ENCODE measurements at places on chromosomes 13 and 19. TPM values are rescaled to one million over a fixed set of nuclear protein-coding genes. Genes with fewer than 3 reads are reported as not detected.

DNA sequence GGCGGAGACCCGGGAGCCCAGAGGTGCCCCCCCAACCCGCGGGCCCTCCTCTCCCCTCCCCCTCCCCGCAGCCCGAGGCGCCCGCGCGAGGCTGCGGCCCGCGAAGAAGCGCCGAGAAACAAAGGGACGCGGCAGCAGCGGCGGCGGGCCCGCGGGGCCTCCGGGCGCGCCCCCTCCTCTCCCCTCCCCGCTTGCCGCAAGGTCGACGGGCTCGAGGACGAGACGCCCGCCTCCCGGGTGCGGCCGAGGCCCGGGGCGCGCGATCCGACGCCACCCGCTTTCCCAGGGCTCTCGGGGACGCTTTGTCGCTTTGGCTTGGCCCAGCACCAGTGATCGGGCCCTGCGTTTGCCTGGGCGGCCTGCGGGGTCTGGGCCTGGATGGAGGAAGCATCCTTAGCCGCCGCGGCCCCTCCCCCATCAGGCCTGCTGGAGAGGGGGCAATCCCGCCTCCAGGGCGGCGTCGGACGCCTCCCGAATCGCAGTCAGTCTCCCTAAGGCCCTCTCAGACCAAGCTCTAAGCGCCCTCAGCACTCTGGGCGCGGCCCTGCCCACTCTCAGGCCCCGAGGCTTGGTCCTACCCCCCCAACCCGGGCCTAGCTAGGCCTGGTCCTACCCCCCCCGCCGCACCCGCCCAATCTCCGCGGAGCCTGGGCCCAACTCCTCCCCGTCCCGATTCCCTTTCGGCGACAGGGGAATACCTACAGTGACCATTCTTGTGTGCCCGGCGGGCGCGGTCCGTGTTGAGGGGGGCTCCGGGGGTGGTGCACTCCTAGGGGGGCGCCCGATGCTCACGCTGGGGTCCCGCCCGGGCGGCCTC, 740 bp downstream of the ELAVL3 start:
- DNase-seq, result no peak

- no peak for DNase-seq
Observed at GRCh38 chr13:105827111-105827809, 708.2 kb downstream of the EFNB2 start.

DNA sequence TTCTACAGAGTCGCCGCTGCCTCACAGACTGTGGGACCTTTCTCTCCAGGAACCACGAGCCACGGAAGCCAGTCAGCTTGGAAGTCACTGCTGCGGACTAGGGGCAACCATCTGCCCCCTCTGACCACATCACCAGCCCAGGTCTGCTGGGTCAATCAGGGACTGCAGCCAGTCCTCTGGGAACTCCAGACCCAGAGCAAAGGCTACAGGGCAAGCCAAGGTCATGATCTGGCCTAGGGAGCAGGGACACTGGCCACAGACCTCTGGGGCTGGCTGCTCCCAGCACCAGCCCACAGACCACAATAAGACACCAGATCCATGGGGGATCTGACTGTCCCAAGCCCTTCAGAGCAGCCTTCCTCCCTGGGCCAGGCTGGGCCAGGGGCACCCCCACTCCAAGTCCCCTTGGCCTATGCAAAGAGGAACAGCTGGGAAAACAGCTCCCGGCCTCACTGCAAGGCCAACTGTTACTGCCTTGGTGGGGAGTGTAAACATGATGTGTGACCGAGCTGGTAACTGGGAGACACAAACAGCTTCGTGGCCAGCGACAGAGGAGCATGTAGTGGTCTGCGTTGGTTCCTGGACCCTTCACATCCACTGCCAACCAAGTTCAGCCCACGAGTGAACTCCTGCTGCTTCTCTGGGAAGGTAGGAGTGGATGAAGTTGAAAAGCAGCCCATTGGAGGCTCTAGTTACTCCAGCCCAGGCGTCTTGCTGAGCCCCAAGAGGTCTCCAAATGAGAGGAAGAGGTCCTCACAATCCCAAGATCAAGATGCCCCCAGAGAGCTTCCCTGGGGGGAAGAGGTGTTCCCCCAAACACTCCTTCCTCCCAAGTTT, 1.5 kb downstream of the AKT2 start:
- DNase-seq, result no peak

GRCh38 chr19:18881491-18881890, 14.5 kb downstream of the CERS1 start:
- no peak for DNase-seq

GRCh38 chr19:14022469-14022868, 5.5 kb upstream of the RLN3 start:
- no peak for DNase-seq

DNA sequence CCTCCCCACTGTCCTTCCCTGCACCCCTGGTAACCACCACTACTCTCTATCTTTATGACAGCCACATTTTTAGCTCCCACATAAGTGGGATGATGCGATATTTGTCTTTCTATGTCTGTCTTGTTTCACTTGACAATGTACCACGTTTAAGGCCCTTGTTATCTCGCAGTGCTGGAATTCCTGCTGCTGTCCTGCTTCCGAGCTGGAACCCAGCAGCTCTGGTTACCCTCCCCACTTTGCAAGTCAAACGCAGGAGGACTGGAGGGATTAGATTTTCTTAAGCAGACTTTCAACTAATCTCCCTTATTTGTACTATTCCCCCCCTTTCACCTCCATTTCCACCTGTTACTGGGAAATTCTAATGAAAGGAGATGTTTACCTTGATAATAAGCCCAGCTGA, 59.1 kb upstream of the PDX1 start:
- DNase-seq, result no peak

- no peak for DNase-seq
Observed at GRCh38 chr19:50550594-50550966, 17.7 kb downstream of the LRRC4B start.

- no peak for DNase-seq
Observed at GRCh38 chr19:7254590-7254989, 39.6 kb downstream of the INSR start.

DNA sequence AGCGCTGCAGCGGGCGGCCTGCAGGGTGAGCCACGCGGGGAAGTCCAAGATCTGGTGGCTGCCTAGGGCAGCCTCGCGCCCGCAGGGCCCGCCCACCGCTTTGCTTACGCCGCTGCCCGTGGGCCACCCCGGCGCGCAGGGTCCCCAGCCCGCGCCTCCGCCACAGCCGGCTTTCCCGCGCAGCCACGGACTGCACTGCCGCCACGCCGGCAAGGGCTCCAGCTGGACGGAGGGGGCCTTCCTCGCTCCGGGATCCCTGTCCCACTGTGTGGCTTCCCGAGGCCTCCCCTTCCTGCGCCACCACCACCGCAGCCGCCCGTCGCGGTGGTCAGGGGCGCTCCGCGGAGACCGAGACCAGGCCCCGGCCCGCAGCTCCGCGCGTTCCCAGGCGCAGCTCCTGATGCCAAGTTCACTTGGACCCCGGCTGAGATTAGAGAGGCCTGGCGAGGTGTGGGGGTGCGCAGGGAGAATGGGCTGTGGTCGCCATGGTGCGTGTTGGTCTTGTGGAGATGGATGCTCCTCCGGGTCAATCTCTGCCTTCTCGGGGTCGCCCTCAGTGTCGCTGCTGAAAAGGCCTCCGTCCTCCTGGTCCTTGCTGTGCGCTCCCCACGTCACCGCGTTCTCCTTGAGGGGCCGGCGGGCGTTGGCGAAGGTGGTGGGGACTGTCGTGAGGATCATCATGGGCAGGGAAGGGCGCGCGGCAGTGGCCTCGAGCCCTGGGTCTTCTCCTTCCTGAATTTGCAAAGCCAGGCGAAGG, 17.9 kb upstream of the RNF17 start:
- DNase-seq, result no peak

DNA sequence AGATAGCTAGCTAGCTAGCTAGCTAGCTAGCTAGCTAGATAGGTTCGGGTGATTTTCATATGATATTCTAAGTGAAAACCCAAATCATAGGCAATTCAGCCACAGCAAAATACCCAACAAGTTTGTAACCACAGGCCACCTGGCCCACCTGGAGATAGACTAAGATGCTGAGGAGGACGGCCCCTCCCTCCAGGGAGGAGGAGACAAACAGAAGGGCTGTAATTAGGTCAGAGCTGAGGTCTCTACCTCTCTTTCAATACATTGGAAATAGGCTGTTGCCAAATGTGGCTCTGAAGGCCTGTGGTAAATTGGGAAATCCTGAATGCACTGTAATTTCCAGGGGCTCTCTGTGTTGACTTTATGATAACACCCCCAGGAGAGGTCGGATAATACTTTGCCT, 382.2 kb downstream of the FGF9 start:
- DNase-seq, result no peak

DNA sequence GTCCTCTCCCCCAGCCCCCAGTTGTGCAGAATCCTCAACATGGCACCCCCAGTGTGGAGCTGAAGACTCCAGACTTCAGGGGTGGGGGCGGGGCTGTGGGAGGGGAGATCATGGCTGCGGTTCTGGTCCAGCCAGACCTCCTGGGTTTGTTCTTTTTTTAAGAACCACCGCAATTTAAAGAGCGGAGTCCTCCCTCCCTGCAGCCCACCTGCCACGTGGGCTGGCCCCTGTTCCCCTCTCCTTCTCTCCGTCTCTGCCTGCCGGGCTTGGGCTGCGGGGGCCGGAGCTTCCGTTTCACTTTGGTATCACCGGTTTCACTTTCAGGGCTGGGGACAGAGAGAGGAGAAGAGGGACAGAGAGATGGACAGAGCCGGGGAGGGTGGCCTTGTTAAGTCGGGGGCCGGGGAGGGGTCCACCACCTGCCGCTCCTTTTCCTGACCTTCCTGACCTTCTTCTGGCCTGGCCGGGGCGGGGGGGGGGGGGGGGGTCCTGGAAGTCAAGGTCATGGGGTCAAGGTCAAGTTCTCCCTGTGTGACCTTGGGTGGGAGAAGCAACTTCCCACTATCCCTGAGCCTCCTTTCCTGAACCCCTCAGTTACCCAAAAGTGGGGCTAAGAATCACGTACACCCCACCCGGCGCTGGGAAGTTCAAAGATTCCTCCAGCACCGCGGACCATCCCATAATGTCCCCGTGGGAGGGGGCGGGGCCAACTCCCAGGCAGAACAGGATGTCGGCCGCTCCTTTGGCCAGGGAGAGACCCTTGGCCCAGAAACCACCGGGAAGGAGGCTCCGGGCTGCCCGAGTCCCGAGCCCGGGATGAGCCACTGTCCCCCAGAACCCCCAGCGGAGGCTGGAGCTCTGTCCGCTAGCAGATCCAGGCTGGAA, 11.3 kb upstream of the ZBTB7A start:
- DNase-seq, result peak; percentile 60

DNA sequence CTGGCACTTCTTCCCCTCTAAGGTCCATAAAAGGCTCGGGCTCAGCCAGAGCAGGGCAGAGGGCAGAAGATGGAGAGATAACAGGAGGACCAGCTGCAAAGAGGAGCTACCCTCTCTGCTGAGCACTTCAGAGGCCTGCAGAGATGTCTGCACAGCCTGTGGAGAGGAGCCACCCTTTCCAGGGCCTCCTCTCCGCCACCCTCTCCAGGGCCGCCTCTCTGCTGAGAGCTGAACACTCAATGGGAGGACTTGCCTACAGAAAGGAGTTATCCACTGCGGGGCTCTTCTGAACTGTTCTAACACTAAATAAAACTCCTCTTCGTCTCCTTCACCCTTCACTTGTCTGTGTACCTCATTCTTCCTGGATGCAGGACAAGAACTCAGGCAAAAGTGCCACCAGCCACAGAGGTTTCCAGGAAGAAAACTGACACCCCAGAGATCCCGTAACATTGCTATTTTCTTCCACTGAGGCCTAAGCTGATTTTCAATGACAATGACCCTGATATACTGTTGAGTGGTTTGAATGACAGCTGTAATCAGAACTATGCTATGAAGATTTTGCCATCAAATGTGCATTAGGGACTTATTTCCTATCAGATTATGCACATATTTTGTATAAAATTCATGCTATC, 16.2 kb upstream of the TSC22D1 start:
- no peak for DNase-seq

GRCh38 chr19:34808566-34808965, 35.6 kb upstream of the ZNF599 start:
- peak; percentile 78 for DNase-seq

GRCh38 chr19:36169084-36169760, 17.0 kb upstream of the COX7A1 start:
- no peak for DNase-seq

- DNase-seq, result peak; percentile 58
Observed at GRCh38 chr13:94305463-94305862, 174.0 kb downstream of the DCT start.

GRCh38 chr19:41218615-41219507, at the start of gene AXL:
AXL (plus strand) TSS chr19:41219223; CDS start chr19:41219393, 170 bp downstream.
- DNase-seq, result peak; percentile 89

- DNase-seq, result peak; percentile 29
Observed at GRCh38 chr13:75870397-75870903, 234.3 kb downstream of the LMO7 start.

DNA sequence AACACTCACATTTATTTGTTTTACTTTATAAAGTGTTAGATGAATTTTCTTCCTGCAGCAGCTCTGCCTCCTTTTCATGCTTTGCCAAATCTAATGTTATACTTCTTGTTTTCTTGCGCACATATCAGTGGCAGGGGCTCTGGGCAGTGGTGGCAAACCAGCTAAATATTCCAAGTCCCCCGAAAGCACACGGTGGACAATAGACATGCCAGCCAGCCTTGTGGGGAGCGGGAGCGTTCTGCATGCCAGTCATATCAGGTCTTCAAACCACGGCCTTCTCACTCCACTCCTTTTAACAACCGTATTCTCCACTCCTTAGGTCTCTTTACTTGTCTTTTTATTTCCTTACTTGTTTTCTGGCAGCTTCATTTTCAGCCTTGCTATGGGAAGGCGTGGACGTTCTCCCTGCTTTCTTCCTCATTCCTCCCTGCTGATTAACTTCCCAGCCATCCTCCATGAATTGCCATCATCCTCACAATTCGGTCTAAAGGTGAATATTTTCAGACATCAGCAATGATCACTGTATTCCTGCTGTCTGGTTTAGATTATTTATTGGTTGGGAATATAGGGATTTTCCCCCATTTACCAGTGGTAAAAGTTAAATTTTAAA, 77.1 kb upstream of the WASF3 start:
- no peak for DNase-seq

DNA sequence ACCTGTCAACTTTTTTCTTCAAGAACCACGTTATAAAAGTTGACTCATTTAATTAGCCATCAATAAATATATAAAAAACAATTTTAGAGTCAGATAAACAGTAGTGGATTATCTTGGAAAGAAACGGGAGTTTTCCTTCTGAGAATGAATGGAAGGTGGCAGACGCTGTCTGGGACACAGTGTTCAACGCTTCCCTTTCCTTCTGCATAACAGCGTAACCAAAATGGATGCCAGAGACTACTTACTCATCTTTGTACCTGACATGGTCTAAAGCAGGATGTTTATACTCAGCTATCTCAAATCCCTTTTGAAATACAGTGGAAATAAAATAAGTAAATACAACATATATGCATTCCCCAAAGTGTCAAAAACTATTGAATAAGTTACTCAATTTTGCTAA, 195.2 kb downstream of the LHFPL6 start:
- DNase-seq, result no peak

ZNF600 gene
- total RNA-seq, result 8.3 TPM

CLDN10 gene
- total RNA-seq, result not detected

SIGLEC12 gene
- total RNA-seq, result not detected

YJEFN3 gene
- not detected for total RNA-seq

ARHGEF7 gene
- 16.0 TPM for total RNA-seq

ITPKC gene
- 3.9 TPM for total RNA-seq

SLC1A6 gene
- total RNA-seq, result 0.10 TPM

FCGBP gene
- under 0.01 TPM for total RNA-seq
